ENCODE measurements at places on chromosomes 1 and 21.

DNA sequence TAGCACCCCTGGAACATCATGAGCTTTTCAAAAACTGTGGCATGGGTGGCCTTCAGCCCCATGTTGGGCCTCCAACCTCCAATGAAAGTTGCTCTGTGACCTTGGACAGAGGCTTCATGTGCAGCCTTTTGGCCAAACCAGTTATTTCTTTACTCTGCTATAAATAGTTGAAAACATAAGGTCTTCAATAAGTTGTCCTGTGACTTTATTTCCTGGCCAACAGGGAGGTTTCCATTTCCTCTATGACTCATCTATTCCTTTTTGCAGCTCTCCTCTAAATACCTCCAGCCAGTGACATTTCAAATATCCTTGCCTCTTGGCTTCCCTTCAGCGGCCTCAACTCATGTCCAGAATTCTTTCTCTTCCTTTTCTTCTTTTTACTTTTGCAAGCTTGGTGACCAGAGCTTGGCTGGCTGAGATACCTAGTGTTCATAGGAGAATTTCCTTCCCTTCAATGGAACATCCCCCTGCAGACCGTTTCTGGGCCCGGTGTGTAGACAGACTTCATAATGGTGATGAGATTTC, 22.7 kb upstream of the TRIM67 start:
- DNase-seq: no peak

GRCh38 chr1:25683731-25684130, 67.1 kb downstream of the MAN1C1 start:
- no peak for DNase-seq

- DNase-seq: no peak
Measured at GRCh38 chr1:160162931-160163330, 11.5 kb downstream of the ATP1A4 start.

- DNase-seq: no peak
Measured at GRCh38 chr1:183444243-183444642, 26.1 kb upstream of the NMNAT2 start.

DNA sequence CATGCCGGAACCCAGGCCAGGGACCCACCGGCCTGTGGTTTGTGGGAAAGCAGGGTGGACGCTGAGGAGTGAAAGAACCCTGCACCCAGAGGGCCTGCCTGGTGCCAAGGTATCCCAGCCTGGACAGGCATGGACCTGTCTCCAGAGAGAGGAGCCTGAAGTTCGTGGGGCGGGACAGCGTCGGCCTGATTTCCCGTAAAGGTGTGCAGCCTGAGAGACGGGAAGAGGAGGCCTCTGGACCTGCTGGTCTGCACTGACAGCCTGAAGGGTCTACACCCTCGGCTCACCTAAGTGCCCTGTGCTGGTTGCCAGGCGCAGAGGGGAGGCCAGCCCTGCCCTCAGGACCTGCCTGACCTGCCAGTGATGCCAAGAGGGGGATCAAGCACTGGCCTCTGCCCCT, 18.5 kb downstream of the CSF1 start:
- DNase-seq: no peak

DNA sequence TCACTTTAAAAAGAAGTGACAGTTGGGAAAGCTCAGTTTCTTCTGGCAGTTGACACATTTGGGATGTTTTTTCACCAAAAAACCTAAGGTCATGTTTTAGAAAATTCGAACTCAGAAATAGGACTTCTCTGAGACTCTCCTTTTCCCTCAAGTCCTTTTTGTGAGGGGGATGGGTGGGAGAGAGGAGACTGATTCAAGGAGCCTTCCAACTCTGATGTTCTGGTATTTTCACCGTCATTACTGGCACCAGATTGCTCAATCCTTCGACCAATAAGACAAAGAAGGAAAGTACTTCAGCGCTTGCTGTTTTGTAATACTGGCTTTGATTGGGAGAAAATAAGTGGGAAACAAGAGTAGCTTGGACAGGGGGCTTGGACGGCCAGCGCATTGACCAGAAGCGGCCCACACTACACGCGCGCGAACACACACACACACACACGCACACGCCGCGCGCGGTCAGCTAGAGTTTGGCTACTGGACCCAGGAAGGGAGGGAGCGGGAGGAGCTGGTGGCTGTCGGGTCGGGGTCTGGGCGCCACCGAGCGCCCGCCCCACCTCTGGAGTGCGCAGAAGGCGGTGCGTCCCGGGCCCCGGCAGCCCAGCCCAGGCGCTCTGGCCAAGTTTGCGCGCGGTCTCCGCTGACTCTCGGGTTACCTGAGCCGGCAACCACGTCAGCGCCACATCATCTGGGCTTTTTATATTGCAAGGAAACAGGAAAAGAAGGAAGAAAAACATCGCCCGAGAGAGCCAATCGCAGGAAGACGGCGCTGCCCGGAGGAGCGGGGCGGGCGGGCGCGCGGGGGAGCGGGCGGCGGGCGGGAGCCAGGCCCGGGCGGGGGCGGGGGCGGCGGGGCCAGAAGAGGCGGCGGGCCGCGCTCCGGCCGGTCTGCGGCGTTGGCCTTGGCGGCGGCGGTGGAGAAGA, at the start of gene KCNK1:
Gene KCNK1 (plus strand): TSS at position 855 of the 921 bp plus-strand sequence. CDS start 66 bp downstream, at position 921.
- DNase-seq: no peak
